NCI-H1092 treated with DMSO at 0.1 percent for 48 hours (cell line): ENCODE measurements at places on chromosomes 16 and 17.

DNA sequence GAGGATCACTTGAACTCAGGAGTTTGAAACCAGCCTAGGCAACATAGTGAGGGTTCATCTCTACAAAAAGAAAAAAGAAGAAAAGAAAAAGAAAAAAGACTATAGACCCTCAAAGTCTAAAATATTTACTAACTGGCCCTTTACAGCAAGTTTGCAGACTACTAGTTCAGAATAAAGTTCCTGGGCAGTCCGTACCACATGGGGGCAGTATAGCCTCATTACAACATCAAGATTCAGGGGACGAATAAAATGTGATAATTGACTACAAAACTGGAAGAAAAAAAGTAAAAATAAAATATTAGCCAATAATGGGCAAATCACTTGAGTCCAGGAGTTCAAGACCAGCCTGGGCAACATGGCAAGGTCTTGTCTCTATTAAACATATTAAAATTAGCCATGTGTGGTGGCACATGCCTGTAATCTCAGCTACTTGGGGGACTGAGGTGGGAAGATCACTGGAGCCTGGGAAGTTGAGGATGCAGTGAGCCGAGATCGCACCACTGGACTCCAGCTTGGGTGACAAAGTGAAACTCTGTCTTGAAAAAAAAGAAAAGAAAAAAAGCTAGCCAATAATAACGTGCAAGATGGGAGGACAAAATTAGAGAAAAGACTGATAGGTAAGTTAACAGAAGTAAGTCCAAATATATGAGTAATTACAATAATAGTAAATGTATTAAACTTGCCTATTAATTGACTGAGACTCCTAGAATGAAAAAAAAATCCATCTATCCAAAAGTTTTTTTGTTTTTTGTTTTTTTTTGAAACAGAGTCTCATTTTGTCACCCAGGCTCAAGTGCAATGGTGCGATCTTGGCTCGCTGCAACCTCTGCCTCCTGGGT, 129.4 kb upstream of the SEC14L1 start:
- peak; percentile 52 for DNase-seq

DNA sequence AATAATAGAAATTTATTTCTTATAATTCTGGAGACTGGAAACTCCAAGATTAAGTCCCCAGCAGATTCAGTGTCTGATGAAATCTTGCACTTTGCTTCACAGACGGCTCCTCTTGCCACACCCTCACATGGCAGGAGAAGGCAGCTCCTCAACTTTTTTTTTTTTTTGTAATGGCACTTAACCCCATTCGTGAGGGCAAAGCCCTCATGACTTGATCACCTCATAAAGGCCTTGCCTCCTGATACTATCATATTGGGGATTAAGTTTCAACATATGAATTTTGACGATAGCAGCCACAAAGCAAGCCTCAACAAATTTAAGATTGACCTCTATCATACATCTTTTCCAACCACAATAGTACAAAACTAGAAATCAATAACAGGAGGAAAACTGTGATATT, 42.3 kb upstream of the CDYL2 start:
- DNase-seq: no peak

DNA sequence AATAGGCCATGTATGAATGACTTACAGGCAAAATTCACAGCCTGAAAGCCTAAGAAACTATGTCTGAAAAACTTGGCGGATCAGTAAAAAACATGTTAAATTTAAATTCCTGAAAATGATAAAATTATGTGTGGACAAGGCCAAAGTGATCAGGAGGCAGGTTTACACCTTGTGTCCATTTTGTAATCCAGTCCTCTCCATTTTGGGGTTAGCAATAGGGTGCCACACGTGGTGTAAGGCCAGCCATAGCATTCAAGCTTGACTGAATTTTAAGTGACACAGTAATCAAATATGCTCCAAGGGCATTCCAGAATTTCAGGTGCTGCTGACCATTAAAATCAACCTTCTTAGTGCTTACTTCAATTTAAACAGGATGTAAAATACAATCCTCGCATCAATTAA, 2.7 kb downstream of the RNF43 start:
- DNase-seq: no peak

GRCh38 chr17:45032174-45032541, 19.3 kb downstream of the DCAKD start:
- DNase-seq: no peak

DNA sequence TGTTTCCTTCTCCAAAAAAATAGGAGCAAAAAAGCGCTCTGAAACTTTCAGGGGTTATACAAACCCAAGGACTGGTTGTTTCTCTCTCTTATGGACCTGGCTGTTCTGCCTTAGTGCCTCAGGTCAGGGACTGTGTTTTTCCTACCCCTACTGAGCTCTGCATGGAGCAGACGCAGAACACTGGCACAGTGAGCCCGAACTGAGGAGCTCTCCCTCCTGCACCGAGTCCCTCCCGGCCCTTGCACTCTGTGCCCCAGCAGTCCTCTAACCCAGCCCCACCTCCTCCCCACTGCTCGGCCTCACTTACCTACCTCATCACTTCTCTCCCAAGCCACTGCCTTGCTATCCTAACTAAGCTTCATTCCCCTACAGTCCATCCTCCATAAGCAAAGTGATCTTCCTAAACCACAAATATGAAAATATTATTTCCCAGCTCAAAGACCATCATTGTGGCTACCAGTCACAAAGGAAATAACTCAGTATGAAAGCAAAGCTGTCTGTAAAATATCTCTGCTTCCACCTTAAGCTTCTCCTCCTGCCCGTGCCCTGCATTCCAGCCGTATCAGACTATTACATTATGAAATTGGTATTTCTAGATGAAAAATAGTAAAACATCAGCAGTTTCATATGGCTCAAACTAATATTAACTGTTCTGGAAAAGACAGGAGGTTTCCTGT, 13.6 kb downstream of the MEIOB start:
- DNase-seq: no peak

DNA sequence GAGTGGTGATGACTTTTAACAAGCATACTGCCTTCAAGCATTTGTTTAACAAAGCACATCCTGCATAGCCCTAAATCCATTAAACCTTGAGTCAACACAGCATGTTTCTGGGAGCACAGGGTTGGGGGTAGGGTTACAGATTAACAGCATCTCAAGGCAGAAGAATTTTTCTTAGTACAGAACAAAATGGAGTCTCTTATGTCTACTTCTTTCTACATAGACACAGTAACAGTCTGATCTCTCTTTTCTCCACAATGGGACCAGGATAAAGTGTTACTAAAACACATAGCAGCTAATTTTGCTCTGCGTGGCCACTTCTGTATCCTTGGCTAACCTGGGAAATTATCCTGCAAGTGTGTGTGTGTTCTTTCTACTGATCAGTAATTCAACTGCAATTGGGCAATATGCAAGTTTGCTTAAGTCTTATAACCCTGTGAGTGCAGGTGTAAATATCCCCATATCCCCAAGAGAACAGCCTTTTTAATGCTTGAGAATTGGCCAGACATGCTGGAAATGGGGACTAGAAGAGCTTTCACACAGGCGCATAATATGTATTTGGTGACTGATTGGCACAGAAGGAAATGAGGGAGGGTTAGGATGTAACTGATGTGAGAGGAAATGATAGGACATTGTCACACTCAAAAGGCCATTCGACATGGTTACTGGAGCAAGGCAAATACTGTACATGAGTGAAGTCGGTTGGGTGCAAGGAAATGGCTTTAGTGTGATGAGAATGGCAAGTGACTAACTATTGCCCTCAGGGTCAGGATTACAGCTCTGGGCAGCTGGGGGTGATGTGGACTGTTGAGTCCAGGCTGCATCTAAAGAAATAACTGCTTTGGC, 10.8 kb upstream of the ANKS4B start:
- DNase-seq: peak; percentile 14

- DNase-seq: no peak
Measured at GRCh38 chr16:57898961-57899360, 72.0 kb downstream of the CNGB1 start.

DNA sequence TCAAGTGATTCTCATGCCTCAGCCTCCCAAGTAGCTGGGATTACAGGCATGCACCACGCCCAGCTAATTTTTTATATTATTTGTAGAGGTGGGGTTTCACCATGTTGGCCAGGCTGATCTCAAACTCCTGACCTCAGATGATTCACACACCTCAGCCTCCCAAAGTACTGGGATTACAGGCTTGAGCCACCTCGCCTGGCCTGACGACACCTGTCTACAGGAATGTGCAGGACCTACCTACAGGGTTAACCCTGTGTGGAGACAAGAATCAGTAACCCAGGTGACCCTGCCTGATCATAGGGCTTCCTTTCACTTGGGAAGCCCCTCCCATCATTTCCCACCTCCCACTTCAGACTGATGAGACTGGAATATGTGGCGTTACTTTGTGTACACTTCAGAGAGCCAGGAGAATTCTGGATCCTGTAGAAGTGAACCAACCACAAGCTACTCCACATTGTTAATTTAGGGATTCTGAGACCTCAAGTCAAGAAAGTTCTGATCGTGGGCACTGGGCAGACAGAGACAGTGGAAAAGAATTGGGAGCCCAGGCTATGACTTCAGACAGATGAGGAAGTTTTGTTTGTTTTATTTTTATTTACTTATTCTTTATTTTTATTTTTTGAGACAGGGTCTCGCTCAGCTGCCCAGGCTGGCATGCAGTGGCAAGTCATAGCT, 5.7 kb upstream of the MILR1 start:
- no peak for DNase-seq

DNA sequence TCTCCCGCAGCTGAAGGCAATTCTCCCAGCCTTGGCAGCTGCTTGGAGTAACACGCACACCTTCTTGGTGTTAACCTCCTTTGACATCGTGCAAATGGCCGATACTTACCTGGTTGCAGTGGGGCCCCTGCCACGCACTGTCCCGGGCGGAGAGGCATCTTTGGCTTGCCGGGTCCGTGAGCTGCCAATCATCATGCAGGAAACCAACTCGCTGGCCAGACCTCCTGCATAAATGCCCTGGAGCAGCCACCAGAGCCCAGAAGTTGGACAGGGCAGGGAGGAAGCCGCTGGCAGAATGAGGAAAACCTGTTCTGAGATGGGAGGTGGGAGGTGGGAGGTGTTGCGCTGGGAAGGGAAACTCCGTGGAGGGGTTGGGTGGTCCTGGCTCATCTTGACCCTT, 41.7 kb upstream of the CREBBP start:
- DNase-seq: no peak

- DNase-seq: no peak
Measured at GRCh38 chr16:981695-982144, at the start of gene SOX8. SOX8 (plus strand) TSS chr16:981770; CDS start chr16:981923, 153 bp downstream.

GRCh38 chr17:17605729-17606088, 14.2 kb upstream of the PEMT start:
- no peak for DNase-seq

DNA sequence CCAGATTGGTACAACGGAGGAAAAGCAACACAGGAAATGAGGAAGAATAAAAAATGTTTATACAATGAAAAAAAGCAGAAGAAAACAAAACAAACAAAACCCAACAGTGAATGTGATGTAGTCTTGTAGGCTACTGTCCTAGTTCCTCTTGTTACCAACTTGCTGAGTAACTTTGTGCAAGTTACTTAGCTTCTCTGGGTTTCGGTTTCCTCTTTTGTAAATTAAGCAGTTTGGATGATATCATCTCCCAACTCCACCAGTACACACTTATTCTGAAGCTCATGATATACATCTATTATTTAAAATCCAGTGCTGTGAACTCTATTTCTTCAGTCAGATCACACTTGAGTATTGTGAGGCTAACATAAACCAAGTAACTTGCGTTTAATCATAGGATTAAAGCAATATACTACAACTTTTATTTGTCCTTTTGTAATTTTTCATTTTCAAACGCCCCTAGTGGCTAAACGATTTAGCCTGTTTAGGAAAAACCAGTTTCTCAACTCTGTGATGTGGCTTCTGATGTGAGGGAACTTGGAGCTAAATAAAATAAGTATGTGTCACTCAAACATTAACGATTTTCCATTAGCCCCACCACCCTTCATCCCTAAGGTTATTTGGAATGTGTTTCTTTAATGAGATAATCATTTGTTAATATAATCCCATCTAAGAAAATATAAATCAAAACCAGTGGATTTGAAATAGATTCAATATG, 1.4 kb upstream of the UNK start:
- no peak for DNase-seq

- DNase-seq: no peak
Measured at GRCh38 chr16:55810451-55810961, 22.4 kb downstream of the CES1 start.

DNA sequence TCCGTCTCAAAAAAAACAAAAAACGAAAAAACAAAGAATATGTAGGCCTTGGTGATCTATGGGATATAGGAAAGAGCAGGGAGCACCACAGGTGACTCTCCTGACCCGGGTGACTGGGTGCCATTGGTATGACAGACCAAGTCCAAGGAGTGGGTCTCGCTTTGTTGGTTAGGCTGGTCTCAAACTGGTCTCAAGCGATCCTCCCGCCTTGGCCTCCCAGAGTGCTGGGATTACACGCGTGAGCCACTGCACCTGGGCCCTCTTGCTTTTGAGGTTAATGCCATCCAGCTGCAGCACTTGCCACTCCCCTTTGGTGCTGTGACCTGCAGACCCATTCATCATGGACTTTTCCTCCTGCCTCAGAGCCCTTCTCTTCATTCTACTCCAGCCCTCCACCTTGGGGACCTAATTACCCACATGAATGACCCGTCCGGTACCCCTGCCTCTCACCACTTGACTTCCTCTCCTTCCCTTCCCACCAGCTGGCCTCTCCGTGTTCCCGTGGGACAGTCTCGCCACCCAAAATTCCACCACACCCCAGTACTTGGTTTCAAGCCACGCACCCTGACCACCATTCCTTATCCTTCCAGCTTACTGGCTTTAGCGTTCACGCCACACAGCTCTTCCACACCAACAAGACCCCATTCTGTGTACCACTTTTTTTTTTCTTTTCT, 3.2 kb upstream of the UBE2G1 start:
- no peak for DNase-seq

DNA sequence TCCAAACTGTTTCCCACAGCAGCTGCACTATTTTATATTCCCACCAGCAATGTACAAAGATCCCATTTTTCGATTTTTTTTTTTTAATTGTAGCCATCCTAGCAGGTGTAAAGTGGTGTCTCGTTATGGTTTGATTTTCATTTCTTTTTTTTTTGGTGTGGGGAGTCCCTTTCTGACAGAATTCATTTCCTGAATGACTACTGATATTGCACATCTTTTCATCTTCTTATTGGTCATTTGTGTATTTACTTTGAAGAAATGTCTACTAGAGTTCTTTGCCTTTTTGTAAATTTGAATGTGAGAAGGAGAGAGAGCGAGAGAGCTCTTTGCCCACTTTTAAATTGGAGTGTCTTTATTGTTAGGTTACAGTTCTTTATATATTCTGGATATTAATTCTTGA, 14.0 kb downstream of the CYB5B start:
- no peak for DNase-seq
